Activated CD4-positive, alpha-beta T cell treated with anti-CD3 and anti-CD28 coated beads for 4 hours (primary cell): ENCODE measurements at places on chromosomes 6 and 20.

GRCh38 chr6:87553159-87553765 is 36.5 kb downstream of the RARS2 start:
- DNase-seq, result no peak

DNA sequence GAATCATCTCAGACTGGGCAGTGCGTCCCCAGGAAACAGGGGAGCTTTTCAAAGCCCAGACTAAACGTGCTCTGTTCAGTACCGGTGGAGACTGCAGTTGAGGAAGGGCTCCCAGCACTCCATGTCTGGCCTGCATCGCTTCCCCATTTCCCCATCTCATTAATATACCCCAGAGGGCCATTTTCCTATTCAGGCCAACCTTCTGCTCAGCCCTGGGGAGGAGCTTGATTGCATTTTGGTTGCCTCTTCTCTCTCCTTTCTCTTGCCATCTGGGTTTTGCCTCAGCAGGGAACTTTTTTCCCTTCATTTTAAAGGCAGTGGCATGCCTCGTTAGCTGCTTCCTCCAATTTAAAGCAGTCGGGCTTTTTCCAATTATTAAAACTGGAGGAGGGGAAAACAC is 394.3 kb upstream of the SOX4 start:
- no peak for DNase-seq

DNA sequence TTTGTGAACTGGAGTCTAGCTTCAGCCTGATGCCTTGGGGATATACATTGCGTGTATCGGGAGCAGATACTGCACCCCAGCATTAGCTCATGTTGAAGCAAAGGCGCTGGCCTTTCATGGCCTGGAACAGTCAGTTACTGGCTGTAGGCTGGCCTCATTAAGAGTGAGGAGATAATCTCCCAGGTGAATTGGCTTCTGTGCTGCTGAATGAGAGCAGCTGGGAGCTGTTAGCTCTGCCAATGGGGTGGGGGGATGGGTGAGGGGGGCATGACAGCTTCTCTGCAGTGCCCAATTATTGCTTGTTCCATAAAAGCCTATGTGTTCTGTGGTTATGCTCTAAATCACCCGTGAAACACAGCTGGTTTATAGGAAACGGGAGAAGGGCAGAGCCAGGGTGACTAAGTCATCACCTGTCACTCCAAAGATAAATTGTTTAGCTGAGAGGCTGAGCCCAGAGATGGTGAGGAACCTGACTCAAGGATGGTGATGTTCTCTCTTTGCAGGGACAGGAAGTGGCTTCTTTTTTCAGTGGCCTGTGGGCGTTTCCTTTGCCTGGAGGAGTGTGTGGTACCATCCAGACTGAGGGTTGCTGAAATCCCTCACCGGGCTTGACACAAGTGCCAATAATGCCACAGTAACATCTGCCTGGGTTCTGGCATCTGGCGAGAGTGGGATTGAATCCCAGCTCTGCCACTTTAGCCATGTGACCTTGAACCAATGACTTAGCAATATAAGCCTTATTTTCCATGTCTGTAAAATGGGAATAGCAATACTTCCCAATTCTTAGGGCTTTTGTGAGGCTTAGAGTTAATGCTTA is 170.8 kb downstream of the BCAS1 start:
- peak; percentile 81 for DNase-seq

- no peak for DNase-seq
Measured at GRCh38 chr6:56713254-56713672, 70.6 kb upstream of the DST start.

DNA sequence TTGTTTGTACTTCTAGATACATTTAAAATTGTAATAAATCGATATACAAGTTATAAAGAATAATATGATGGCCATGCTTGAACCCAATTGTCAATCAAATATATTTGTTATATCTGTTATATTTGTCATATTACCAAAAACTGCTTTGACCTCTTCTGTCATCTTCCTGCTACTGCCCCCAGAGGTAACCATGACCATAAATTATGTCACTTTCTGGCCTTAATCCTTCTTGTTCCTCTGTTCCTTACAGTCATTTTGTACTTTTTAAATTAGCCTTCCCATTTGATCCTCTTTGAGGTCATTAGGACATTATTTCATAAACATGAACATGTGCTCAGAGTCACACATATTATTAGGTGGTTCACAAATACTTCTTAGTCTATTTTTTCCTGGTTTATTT is 124.7 kb downstream of the HFE start:
- DNase-seq, result no peak

DNA sequence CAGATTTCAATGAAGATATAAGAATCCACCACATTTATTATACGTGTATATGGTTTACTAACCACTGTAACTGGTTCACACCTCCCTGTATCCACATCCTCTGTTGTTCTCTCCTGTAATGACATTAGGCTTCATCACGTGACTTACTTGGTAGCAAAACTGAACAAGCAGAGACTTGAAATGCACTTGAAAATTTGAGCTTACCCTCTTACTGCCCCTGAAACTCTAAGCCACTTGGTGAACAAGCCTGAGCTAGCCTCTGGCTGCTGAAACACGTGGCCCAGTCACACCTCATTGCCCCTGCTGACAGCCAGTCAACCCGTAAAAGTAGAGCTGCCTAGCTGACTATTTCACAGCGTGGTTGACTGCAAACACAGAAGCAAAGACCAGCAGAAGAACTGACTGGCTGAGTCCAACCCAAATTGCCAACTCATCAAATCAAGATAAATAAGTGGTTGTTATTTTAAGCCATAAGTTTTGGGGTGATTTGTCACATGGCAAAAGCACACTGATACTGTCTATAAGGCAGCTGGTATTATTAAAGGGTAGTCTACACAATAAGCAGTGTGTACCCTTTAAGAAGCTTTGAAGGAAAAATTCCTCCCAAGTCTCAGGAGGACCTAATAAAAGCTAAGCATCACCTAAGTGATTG is 109.0 kb downstream of the RALGAPA2 start:
- no peak for DNase-seq

DNA sequence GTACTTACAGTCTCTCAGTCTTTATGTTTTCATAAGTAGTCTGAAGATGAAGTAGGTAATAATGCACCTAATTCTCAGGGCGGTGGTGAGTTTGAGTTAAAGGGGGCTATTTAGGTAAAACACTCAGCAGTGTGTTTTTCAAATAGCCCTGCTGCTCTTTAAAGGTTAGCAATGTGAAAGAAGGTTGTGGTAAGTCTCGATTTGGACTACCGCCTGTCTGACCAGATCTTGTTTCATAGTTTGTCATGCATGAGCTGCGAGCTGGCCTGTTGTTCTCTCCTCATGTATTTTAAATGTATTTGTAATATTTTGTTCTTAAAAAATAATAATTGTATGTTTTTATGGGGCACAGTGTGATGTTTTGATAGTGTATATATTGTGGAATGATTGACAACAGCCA is 340.2 kb downstream of the DHX35 start:
- no peak for DNase-seq

GRCh38 chr6:110786271-110786670 is 29.0 kb downstream of the CDK19 start:
- no peak for DNase-seq

GRCh38 chr20:16349523-16350260 is 223.6 kb downstream of the KIF16B start:
- DNase-seq, result no peak

DNA sequence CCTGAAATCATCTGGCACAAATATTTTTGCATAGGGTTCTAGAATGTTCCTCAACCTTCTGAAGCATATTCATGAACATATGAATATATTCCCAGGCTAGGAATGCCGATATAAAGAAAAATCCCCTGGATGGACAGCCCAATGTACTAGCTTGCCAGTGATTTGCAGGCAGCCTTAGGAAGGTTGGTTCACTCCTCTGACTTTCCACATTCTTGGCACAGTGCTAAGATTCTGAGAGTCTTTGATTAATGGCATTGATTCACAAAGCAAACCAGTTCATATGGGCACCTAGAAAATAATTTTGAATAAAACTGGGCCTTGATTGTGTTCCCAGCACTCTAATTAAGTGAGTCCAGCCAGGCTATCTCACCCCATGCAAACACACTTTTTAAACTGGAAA is 56.9 kb upstream of the ENPP4 start:
- no peak for DNase-seq

- peak; percentile 24 for DNase-seq
Measured at GRCh38 chr6:119348096-119348747, 1.3 kb downstream of the MAN1A1 start.

DNA sequence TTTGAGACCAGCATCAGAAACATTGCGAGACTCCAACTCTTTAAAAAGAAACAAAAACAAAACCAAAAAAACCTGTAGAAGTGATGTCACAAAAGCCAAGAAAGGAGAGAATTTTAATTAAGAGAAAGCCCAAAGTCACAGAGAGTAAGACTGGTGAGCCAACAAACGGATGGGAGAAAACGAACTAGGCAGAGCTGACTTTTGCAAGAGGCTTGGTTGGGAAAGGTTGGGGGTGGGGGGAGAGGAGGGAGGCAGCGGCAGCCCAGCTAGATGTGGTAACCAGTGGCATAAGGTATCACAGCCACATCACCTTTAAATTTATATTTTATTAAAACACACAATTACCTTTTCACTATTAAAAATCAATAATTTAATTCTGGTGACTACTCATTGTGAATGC is 23.5 kb downstream of the NOL7 start:
- no peak for DNase-seq
